ENCODE measurements at places on chromosomes 4 and X.

- DNase-seq, result peak; percentile 97
Observed at GRCh38 chr4:168634276-168634802, 137.5 kb downstream of the PALLD start.

DNA sequence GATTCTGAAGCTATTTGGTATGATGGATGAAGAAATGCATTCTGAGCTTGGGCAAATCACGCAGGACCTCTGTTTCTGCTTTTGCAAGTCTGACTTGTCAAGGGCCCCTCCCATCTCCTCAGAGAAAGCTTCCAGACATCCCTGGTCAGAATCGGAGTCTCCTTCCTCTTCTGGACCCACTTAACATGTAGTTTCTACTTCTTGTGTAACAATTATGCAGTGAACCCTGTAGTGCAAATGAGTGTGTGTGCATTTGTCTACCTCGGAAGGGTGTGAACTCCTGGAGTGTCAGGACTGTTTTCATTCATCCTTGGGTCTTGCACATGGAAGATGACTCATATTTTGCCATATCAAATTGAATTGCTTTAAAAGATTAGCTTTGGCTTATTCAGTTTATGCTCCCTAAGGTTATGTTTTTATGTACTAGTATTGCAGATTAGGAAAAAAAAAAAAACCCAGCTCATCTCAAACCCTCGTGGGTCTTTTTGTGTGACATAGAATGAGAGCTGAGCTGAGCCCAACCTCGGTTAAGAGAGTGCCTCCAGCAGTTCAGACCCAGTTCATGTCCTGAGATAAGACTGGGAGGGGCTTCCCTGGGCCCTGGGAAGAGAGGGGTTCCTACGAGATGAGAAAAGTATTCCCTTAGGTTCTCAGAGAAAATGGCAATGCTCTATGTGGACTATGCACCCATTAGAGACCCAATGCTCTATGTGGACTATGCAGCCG is 61.1 kb upstream of the RPL34 start:
- DNase-seq, result no peak

- no peak for DNase-seq
Observed at GRCh38 chr4:77418333-77418732, 187.3 kb upstream of the CXCL13 start.

DNA sequence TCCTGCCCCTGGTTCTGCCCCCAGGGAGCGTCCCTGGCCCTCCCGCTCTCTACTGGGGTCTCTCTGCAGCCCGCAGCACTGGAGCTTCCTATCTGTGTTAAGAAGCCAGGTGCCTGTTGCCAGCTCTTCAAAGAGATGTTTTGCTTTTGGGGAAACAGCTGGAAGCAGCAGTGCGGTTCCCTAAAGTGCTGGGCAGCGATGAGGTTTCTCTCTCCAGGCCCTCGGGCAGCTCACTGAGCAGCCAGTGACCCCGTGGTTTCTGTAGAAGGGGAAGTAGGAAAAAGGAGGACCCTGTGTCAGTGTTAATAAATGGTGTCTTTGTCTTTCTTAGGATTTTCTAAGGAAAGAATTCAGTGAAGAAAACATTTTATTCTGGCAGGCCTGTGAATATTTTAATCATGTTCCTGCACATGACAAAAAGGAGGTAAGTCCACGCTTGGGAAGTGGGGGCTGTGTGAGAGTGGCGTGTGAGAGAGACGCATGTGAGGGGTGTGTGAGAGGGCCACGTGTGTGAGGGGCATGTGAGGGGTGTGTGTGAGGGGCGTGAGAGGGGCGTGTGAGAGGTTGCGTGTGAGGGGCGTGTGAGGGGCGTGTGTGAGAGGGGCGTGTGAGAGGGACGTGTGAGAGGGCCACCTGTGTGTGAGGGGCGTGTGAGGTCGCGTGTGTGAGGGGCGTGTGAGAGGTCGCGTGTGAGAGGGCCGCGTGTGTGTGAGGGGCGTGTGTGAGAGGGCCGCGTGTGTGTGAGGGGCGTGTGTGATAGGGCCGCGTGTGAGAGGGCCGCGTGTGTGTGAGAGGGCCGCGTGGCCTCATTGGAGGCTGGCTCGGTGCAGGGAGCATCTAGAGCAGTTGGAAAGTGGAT is 27.1 kb upstream of the HGFAC start:
- DNase-seq, result no peak

DNA sequence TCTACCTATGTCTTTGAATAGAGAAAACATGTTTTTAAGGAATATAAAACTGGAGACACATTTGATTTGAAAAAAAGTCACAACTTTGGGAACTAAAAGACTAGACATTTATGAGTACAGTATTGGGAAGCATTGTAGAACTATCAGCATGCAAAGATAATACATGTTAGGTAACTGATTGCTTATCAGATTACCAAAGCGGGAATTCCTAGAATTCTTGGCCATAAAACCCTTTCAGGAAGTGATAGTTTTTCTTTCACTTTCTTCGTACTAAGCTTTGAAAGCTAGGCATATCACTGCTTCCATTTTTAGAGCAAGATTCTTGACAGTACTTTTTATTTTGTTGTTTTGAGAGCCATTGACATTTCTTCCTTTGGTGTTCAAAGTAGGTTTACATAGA is 646.6 kb upstream of the PITX2 start:
- DNase-seq, result no peak

DNA sequence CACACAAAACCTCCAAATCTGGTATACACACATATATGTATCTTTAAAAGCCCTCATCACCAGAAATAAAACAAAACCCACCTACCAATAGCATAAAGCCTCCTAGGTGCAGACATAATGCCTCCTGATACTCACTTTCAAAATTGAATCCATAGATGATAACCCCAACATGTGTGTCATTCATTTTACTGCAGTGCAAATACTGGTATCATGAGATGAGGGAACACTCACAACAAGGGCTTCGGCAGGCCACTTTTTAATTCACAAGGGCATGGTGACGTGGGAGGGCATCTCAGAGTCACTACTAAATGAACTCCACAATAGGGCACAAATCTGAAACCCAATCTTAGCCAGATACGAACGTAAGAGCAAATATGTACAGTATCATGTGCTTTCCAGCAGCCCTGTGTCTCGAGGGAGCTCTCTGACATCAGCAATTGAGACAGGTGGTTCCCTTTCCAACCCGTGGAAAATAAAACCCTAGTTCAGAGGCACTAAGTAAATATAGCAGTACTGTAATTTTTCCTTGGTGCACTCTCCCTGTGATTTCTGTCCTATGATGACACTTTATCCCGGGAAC is 14.1 kb upstream of the PPARGC1A start:
- no peak for DNase-seq

GRCh38 chr4:87375719-87376291 is 15.2 kb downstream of the HSD17B11 start:
- DNase-seq, result no peak

DNA sequence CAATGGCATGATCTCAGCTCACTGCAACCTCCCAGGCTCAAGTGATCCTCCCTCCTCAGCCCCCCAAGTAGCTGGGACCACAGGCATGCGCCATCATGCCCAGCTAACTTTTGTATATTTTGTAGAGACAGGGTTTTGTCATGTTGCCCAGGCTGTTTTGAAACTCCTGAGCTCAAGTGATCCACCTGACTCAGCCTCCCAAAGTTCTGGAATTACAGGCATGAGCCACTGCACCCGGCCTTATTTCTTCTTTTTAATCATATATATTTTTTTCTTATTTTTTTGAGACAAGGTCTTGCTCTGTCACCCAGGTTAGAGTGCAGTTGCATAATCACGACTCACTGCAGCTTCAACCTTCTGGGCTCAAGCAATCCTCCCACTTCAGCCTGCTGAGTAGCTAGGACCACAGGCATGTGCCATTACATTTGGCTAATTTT is 184.0 kb downstream of the TSPAN5 start:
- no peak for DNase-seq

- no peak for DNase-seq
Observed at GRCh38 chr4:179762840-179763239, 2320.6 kb upstream of the AGA start.

- no peak for DNase-seq
Observed at GRCh38 chr4:143251348-143251747, 66.6 kb downstream of the USP38 start.

DNA sequence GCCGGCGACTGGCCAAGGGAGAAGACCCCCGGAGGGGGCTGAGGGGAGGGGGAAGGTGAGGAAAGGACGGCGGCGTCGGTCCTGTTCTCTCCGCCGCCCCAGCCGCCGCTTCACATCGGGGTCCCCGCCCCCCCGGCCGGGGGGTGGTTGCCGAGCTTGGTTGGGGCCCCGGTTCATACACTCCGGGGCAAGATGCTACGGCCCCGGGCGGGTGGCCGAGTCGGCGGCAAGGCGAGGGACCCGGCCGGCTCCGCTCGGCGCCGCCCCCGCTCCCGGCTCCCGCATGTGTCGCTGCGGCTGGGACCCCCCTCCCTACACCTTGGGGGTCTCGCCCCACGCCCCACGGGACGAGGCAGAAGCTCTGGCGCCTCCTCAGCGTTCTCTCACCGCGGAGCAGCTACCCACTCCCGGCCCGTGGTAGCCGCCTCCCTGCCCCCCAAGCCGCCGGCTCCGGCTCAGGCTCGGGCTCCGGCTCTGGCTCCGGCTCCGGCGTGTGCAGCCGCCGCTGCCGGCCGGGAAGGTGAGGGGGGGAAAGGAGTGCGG is 461 bp downstream of the FBXW7 start:
- DNase-seq, result no peak

- DNase-seq, result no peak
Observed at GRCh38 chrX:9355739-9356138, 109.1 kb upstream of the TBL1X start.

DNA sequence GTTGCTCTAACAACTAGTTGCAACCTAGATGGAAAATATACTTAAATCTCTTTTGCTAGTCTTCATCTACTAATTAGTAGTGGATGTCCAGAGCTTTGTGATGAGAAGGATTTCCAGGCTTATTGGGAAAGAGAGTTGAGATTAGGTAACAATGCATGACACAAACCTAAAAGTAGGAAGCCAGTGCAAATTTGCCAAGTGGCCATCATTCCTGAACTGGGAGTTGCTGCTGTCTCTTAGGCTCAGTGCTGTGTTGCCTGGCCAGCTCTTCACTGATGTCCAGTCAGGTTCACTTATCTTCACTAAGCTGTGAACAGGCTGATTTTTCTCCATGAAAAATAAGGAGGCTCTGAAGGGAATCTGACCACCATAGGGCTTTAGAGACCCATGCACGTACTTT is 105.6 kb upstream of the AMOT start:
- DNase-seq, result no peak

GRCh38 chr4:3714642-3715001 is 51.6 kb upstream of the ADRA2C start:
- no peak for DNase-seq

GRCh38 chrX:129445436-129445835 is 77.9 kb downstream of the SMARCA1 start:
- no peak for DNase-seq

Data from islet precursor cell (in vitro differentiated cells).